ENCODE measurements at places on chromosomes 5 and 9. TPM values are rescaled to one million over a fixed set of nuclear protein-coding genes. Genes with fewer than 3 reads are reported as not detected.
A peak's percentile ranks its signal among the peaks of the same experiment; 100 is the strongest.

GRCh38 chr5:64108674-64109073 is 57.0 kb upstream of the RNF180 start:
- no peak for DNase-seq

- no peak for DNase-seq
Measured at GRCh38 chr5:125011014-125011413, 264.6 kb upstream of the ZNF608 start.

DNA sequence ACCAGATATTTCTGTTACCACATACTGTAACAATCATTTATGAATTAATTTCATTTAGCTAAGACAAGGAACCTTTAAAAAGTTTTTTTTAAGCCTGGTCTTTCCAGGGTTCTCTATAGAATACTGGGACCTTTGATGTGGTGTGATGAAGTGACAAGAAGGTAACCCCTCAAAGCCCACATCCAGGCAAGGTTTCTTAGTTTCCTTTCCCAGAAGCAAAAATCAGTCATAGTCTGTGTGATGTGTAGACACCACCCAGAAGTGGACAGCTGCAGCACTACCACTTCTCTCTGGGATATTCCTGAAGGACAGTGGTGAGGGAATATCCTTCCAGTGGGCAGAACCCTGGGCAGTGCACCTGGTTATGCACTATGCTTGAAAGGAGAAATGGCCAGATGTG is 115.6 kb downstream of the TTC39B start:
- no peak for DNase-seq

GRCh38 chr9:86073839-86074238 is 25.5 kb downstream of the GOLM1 start:
- DNase-seq: no peak

DNA sequence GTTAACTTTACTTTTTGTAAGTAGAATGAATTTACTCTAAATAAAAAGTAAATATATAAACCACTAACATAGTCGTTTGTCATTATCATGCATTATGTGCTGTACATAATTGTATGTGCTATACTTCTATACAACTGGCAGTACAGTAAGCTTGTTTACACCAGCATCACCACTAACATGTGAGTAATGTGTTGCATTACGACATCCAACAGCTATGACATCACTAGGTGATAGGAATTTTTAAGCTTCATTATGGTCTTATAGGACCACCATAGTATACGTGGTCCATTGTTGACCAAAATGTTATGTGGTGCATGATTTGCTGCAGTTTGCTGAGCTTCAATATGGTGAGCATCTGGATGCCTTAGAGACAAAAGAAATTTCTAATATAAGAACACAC is 819.1 kb upstream of the GRAMD2B start:
- no peak for DNase-seq

Gene IL3
- not detected for total RNA-seq

- DNase-seq: no peak
Measured at GRCh38 chr9:86515221-86515620, 161.0 kb upstream of the TUT7 start.

DNA sequence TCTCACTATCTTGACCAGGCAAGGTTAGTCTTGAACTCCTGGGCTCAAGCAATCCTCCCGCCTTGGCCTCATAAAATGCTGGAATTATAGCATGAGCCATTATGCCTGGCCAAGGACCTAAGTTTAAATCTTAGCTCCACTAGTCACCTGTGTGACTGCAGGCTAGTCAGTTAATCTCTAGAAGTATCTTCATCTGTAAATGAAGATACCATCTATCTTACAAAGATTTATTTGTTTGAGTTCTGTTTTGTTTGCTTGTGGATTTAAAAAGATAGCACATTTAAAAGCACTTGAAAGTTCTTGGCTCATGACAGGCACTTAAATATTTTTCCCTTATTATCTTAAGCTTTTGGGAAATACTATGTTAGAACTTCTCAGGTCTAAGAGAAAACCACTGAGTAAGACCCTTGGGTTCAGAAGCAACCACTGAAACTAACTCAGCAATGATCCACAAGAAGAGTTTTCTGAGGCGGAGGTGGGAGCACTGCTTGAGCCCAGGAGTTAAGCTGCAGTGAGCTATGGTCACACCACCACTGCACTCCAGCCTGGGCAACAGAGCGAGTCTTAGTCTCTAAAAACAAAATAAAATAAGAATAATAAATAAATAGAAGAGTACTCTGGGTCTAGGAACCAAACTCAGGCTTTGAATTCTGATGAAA is 19.1 kb downstream of the TMEM245 start:
- no peak for DNase-seq

GRCh38 chr9:126449725-126450667 is 123.4 kb downstream of the MVB12B start:
- DNase-seq: no peak

Gene ATP6V1G1
- total RNA-seq: 98.8 TPM

Gene ECSCR
- 0.60 TPM for total RNA-seq

DNA sequence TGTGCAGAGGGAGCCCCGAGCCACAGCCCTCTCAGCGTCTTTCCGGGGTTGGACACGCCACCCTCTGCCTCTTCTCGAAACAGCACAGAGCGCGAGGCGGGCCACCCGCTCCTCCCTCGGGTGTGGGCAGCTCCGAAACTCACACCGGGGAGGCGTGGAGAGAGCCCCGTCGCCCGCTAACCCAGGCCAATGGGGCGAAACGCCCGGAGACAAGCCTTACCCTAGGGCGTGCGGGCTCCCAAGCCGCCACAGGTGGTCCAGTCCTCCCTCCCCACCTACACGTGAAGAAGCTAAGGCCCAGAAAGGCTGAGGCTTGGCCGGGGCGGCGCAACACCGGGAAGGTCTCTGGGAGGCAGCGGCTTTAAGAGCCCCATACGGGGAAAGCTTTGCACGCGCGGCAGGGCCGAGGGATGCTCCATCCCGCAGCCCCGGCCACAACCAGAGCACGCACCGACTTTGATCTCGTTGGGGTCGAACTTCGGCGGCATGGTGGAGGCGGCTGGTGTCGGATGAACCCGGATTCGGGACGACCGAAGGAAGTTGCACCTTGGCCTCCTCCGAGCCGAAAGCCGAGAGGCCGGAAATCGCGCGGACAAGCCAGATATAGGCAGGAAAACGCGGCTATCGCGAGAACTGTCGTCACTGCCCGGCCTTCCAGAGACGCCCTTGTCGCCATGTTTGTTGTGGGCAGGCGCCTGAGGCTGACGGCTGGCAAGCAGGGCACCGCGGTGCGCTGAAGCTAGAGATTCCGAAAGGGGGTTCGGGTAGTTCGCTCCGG is at the start of the genes LRSAM1 and RPL12:
Gene LRSAM1 (plus strand): TSS at position 681 of the 778 bp plus-strand sequence. CDS start 3,018 bp downstream, outside the sequence.
Gene RPL12 (minus strand): TSS at position 577 of the 778 bp plus-strand sequence. CDS start 89 bp downstream, at position 488.
- DNase-seq: peak; percentile 91

Gene SNCB
- total RNA-seq: not detected

All from RPMI7951 (cell line).